T-helper 22 cell (primary cell): ENCODE measurements at places on chromosomes 2 and 18.

DNA sequence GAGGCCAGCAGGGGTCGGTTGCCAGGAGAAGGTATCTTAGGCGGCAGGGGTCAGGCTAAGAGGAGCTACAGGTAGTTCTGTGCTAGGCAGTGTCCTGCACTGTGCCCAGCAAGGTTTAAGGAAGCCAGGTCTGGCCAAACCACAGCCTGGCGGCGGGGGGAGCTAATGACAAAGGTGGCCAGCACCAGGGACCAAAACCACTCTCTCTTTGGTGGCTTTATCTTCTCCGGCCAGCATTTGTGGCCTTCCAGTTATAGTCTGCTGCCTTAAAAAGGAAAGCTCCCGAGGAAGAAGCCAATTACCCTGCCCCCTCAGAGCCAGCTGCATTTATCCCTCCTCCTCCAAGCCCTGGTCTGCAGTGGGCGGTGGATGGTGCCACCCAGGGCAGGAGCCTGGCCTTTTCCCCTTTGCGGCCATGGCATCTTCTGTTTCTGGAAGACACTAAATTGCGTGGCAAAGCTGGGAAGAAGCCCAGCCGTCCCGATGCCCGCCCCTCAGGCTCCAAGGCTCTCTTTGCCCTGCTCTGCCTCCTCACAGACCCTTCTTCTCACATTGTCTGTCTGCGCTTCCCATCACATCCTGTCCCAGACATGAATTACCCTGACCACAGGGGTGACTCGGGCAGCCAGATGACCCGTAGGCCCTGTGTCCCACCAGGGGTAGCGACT is 94.6 kb downstream of the EN1 start:
- no peak for DNase-seq

DNA sequence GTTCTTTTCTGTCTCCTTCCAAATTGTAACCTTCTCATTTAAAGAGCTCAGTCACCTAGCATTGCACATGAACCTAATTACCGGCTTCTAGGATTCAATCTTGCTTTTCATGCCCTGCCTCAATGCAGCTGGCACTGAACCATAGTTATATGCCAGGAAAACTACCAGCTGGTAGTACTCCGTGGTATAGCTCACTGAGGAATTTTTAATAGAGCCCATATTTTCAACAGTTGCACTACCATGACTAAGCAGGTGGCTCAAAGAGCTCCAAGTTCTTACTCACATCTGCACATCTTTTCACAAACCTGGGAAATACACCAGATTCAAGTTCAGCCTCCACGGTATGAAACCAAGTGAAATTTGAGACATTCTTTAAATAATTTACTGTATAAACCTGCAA is 363.5 kb downstream of the GRB14 start:
- DNase-seq: no peak

GRCh38 chr2:144989579-144990270 is 469.8 kb upstream of the ZEB2 start:
- DNase-seq: no peak

GRCh38 chr2:27627963-27628766 is 647 bp downstream of the CCDC121 start:
- no peak for DNase-seq

- DNase-seq: no peak
Observed at GRCh38 chr2:205053827-205054410, 508.6 kb downstream of the PARD3B start.
